HCT116 (cell line): ENCODE measurements at places on chromosomes 2 and 18.

GRCh38 chr18:33264566-33264965, 176.0 kb downstream of the CCDC178 start:
- no peak for DNase-seq

DNA sequence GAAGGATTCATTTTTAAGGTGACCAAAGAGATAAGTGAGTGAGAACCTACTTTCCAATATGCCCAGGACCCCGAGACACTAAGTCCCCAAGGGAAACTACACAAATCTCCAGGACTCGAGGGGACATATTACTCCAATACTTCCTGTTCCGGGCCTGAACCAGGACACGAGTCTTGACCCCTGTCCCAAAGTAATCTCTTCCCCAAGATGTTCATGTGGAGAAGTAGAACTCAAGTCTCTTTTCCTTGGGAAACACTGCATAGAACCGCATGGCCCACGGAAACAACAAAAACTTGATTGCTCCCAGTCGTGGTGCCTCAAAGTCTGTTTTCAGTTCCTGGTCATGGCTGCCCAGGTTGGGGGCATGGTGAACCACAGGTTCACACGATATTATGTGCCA, 87.2 kb upstream of the ZEB2 start:
- DNase-seq, result no peak

DNA sequence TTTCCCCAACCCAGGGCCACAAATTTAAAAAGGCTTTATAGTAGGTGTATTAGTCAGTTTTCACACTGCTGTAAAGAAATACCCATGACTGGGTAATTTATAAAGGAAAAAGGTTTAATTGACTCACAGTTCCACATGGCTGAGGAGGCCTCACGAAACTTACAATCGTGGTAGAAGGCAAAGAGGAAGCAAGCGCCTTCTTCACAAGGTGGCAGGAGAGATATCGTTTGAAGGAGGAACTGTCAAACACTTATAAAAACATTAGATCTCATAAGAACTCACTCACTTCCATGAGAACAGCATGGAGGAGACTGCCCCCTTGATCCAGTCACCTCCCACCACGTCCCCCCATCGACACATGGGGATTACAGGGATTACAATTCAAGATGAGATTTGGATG, 70.4 kb downstream of the FECH start:
- DNase-seq, result no peak

GRCh38 chr2:85019121-85019520, 48.2 kb downstream of the KCMF1 start:
- DNase-seq, result peak; percentile 43

- peak; percentile 21 for DNase-seq
These were observed 15.0 kb upstream of the DSG1 start for GRCh38 chr18:31302991-31303390.

GRCh38 chr2:9772999-9773902, 70.0 kb upstream of the TAF1B start:
- DNase-seq, result no peak

- DNase-seq, result no peak
These were observed 737.6 kb downstream of the SLC4A3 start for GRCh38 chr2:220365023-220365422.

DNA sequence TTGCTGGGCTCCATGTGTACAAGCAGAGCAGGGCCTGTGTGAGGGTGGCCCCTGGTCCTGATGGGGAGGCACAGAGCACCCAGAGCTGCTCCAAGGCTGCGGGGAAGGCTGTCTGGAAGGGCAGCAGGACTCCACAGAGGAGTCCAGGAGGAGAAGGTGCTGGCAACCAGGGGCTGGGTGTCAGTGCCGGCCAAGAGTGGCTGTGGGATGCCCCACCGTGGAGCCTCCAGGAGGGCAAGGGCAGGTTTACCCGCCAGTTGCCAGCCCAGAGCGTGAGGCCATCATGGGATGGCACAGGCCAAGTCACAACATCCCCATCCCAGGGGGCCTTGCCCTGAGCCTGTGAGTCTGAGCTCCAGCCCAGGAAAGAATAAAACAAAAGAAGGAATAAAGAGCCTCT, 241.8 kb downstream of the NAPG start:
- DNase-seq, result no peak

GRCh38 chr2:232058931-232059330, 97.4 kb downstream of the DIS3L2 start:
- DNase-seq, result no peak

- no peak for DNase-seq
These were observed 155.6 kb upstream of the XPO1 start for GRCh38 chr2:61693744-61694143.

GRCh38 chr2:10312437-10312957, 9.8 kb downstream of the HPCAL1 start:
- DNase-seq, result no peak

DNA sequence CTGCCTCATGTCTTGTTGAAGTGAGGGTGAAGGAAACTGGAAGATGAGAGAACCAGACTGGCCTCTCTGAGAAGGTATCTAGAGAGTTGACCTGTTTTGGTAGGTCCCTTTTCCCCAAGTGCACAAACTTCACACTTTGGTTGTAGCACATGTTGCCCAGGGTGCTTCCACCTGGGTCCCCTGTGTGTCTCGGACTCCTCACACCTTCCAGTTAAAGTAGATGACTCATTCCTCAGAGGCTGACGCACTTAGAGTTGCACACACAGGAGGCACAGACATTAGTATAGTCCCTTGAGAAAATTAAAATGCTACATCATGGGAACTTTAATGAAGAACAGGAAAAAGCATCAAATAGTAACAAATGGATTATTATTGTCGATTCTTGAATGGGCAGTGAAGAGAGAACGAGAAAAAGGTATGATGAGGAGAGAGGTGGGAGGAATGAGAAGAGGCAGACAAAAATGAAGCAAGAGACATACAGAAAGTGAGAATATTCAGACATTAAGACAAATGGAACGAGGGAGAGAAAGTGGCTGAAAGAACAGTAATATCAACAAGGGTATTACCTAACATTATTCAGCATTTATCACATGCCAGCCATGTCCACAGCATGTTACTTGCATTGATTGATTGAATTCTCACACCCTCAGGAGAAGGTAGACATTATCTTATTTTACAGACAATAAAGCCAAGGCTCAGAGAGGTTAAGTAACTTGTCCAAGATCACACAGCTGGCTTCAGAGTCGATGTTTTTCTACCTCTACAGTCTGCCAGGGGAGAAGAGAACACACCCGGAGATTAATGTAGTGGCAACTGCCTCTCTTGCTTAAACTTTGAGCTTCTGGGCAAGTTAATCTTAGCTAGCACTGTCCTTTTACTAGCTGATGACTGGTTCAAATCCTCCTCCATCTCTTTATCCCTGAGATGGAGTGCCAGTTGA, 68.6 kb downstream of the FHOD3 start:
- DNase-seq, result no peak

GRCh38 chr2:112832841-112833638, 3.5 kb downstream of the IL1B start:
- DNase-seq, result no peak

- DNase-seq, result no peak
These were observed 219.9 kb downstream of the PIK3C3 start for GRCh38 chr18:42174909-42175308.

DNA sequence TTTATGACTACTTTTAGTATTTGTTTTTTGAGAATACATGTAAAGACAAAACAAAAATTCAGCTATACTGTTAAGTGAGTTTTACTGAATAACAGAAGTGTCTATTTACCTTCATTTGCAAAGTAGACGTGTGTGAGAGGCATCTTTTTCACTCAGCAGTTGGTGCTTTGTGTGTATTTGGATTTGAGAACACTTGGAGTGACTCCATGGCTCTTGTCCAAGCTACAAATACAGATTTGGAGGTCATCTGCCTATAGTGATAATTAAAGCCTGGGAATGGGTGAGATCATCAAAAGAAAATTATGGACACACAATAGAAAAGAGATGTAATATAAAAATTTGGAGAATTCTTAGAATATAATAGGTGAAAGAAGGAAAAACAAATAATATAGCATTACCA, 6.2 kb downstream of the NAB1 start:
- DNase-seq, result no peak

GRCh38 chr18:12271376-12272235, 17.4 kb downstream of the CIDEA start:
- peak; percentile 49 for DNase-seq

DNA sequence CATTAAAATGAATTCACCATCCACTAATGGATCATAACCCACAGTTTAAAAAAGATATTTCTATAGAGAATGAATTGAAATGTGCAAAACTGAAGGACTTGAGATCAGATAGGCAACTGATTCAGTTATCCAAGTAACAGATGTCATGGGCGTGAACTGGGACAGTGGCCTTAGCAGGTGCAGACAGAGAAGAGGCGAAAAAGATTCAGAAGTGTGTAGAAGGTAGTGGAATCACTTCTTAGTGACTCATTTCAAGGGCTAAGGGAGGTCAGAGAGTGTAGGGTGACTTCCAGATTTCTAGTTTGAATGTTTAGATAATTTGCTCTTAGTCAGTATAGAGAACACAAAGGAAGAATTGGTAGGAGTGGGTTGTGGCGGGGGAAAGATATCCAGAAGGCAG, 79.7 kb downstream of the EHBP1 start:
- no peak for DNase-seq
